ENCODE measurements at places on chromosomes 11 and 22.

- DNase-seq, result no peak
Observed at GRCh38 chr11:113048820-113049768, 87.9 kb downstream of the NCAM1 start.

- DNase-seq, result no peak
Observed at GRCh38 chr11:110565357-110566336, 135.9 kb downstream of the FDX1 start.

DNA sequence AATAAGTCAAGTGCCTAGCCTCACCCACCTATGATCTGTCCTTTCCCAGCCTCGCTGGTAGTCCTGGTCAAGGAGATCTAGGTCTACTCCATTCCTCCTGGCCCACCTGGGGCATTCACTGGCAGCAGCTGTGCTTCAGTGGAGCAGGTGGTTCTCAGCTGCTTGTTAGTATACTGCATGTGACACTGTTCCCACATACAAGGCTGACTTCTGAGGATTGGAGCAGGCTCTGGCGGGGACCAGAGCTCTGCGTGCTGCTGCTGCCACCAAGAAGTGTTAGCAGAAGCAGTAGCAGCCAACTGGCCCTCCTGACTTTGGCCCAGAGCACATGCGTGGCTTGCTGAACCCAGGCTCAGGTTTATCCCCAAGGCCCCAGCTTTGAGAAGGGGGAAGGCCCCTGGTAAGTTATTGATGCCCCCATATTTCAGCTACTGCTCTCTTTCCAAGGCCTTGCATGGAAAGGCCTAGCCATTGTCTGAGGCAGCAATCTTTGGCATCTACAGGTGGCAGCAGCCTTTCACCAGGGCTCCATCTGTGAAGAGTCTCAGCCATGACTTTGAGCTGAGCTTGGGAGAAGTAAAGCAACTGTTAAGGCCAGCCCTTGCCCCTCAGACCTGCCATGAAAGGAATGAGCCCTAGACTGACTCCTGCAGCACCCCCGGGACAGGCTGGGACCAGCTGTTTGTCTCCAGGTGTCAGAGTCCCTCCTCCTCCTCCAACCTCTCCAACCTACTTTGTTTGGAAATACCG is 26.5 kb downstream of the ARHGAP1 start:
- DNase-seq, result no peak

DNA sequence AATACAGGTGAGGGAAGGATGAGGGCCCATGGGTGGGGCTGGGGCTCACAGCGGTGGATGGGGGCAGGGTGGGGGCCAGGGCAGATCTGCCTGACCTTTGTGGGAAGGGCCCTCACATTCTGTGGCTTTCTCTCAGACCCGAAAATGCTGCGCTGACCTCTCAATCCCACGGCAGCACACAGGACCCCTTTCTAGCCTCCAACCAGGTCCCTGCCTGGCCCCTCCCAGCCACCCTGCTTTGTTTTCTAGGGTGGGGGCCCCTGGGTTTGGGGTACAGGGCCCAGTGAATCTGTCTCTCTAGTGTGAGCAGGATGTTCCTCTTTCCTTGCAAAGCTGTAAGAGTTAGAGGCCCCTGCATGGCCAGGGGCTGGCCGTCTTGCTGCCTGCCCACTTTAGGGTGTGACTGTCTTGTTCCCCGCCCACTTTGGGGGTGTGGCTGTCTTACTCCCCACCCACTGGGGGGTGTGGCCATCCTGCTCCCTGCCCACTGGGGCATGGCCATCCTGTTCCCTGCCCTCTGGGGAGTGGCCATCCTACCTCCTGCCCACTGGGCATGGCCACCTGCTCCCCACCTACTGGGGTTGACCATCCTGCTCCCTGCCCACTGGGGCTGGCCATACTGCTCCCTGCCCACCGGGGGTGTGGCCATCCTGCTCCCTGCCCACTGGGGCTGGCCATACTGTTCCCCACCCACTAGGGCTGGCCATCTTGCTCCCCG is 11.5 kb downstream of the PARVG start:
- DNase-seq, result no peak

GRCh38 chr11:84224042-84224441 is 937.9 kb upstream of the CCDC90B start:
- DNase-seq, result no peak

GRCh38 chr11:128207861-128208321 is 379.5 kb downstream of the ETS1 start:
- no peak for DNase-seq
